RPMI8226 (cell line): ENCODE measurements at places on chromosomes 11 and 22.

- no peak for DNase-seq
Observed at GRCh38 chr22:46507451-46508425, 29.7 kb downstream of the CELSR1 start.

GRCh38 chr11:60230681-60231080 lies 12.3 kb downstream of the MS4A4E start:
- DNase-seq = no peak

- no peak for DNase-seq
Observed at GRCh38 chr22:38023045-38023444, 34.2 kb upstream of the PICK1 start.

DNA sequence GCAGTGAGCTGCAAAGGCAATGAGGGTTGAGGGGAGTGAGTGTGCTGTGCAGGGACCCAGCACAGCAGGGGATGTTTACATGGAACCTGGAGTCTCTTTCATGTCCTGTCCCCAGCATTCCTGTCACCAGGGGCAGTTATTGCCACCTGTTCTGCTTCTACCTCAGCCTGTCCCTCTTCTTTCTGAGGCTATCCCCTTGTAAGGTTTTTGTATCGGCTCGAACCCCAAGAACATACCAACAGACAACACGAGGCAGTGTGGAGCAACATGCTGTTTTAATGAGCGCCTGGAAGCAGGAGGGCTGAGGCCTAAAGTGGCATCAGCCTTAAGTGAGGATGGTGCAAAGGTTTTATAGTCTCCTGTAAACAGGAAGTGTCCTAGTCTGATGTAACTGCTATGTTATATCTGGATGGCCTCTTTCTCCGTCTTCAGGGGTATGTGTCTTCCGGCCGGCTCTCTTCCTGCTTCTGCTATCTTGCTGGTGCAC lies 3.9 kb downstream of the SCGB2A2 start:
- DNase-seq = no peak

DNA sequence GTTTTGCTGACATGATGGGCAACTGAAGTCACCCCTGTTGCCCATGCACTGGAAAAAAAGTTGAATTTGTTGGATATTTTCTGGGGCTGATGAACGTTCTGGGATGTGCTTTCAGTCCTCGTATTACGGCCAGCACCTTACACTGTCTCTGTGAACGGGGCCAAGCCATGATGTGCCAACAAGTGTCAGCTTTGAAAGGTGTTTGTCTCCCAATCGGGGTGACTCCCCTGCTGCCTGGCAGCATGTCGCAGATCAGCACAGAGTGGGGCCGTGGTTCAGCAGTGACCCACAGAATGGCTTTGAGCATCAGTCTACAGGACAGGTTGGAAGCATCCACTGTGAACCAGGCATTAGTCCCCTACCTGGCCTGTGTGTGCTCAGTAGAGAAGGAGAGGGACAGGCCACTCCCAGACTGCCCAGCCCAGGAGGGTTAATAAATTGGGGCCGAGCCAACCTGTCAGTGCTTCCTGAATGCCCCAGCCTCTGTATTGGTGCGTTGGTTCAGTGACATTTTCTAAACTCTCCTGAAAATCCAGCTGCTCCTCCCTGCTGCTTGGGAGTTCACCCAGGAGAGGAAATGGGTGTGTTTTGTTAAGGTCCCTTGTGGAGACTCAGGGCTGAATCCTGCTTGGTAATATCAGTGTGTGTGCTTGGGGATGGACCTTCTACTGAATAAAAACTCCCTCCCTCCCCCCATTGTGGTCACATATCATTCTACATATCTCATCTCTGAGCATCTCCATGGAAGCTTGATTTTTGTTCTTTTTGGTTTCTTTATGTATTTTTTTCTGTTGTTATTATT lies 50.7 kb upstream of the TTC12 start:
- DNase-seq = peak; percentile 57

GRCh38 chr11:70420008-70420464 lies 21.7 kb downstream of the CTTN start:
- no peak for DNase-seq

DNA sequence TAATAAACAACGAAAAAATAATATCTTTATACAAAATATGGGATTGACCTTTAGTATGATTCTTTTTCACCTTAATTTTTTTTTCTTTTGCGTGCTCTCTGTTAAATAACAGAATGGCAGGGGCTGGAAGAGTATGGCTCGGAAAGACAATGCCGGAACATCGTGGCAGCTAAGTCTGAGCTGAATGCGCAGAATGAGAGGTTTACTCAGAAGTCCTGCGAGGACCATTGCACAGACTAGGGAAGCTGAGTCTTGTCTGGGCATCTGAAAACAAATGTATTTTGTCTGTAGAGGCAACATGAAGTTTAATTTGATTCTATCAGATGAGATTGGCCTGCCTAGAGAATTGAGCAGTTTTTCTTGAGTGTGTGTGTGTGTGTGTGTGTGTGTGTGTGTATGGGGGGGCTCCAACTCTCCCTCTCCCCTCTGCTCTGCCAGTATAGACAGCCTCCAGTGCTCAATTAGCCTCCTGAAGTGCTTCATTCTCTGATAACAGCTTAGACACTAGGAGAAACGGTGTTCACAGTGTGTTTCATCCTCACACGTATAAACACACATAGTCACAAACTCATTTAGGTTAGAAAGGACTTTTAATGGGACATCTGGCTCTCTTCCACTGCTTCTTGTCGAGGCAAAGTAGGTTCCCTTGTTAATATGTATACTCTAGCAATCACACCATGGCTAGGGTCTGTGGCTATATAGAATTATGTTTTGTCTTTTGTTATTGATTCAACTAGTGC lies 244.3 kb upstream of the SORL1-AS1 start:
- DNase-seq = no peak

- no peak for DNase-seq
Observed at GRCh38 chr22:41302021-41302767, 869 bp downstream of the ZC3H7B start.

- DNase-seq = no peak
Observed at GRCh38 chr11:38305682-38306081, 1707.6 kb upstream of the RAG2 start.

DNA sequence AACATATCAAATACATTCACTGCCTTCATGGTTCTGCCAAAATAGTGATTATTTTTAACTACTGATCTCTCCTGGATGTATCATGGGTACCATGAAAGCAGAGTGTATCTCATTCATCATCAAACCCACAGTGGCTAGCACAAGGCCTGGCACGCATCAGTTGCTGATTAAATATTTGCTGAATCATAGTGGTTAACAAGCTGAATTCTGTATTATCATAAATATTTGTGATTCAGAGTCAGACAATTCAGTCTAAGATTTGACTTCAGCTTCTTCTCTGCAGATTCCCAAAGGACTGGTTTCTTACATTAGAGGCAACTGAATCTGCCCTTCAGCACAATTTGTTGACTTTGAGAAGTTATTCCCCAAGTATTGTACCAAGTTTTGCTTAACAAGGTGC lies 715.8 kb upstream of the LRRC4C start:
- no peak for DNase-seq

GRCh38 chr22:42214633-42215415 lies 55.6 kb downstream of the TCF20 start:
- DNase-seq = no peak

- DNase-seq = no peak
Observed at GRCh38 chr22:40383905-40384304, 13.5 kb downstream of the SGSM3 start.

DNA sequence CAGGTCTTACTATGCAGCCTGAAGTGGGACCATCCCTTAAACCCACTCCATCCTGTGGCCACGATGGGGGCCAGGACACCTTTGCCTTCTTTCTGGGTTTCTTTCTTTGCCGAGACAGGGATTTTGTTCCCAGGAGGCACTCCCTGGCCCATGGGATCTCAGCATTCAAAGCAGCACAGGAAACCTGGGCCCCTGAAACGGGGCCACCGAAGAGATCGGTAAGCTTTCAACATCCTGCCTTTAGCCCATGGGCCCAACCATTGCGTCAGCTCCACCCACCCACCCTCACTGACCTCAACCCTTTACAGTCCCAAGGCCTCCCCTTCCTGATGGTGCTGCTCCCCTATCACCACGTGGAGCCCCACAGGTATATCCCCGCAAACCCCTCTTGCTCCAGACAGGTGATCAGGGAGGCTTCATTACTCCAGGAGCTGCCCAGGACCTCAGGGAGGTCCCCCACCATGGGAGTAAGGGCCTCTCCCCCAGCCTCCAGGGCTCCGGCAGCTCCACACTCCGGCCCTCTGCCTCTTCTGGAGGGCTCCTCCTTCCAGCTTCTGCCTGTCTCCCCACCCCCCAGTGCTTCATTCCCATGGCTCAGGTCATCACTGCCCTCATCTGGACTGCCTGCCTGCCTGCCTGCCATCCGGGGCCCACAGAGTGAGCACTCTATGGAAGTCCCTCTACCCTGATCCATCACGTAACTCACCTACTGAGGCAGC lies 42.0 kb upstream of the TUB start:
- DNase-seq = no peak
